Muscle of leg (tissue), 16 donors: ENCODE measurements at places on chromosomes 3 and 15. TPM values are rescaled to one million over a fixed set of nuclear protein-coding genes. Genes with fewer than 3 reads are reported as not detected.

Gene ZNF501
- 8.6 TPM for total RNA-seq

GRCh38 chr3:36408146-36408545 is 27.8 kb downstream of the STAC start:
- DNase-seq = no peak
- H3K4me3 ChIP-seq = no peak overlapping the region
- no peaks in the 10 kb centered on the region for H3K4me1 ChIP-seq

Gene ARHGEF26
- 13.3 TPM for total RNA-seq

DNA sequence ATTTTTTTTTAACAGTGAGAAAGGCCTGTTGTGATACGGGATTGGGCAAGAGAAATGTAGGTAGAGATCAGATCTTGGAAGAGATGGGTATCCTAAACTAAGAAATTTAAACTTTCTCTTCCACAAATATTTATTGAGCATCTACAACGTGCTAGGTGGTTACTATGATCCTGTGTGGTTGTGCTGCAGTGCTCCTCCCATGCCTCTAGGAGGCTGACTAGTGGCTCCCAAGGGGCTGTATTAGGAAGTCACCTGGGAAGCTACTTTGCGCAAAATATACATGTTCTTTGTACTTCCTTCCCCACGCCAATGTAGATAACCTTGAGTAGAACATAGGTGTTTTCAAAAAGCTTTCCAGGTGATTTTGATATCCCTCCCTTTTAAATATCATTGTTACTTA is 27.2 kb downstream of the USP3 start:
- H3K4me1 ChIP-seq = no peaks in the 10 kb centered on the region
- H3K4me3 ChIP-seq = no peak overlapping the region
- no peaks in the 10 kb centered on the region for H3K36me3 ChIP-seq
- no peaks in the 10 kb centered on the region for H3K27me3 ChIP-seq
- no peak overlapping the region for H3K27ac ChIP-seq
- no peak for DNase-seq

GRCh38 chr3:14175383-14176037 is 2.9 kb downstream of the XPC start:
- no peaks in the 10 kb centered on the region for H3K27me3 ChIP-seq
- no peak overlapping the region for H3K27ac ChIP-seq
- H3K4me3 ChIP-seq = no peak overlapping the region
- H3K4me1 ChIP-seq = peaks cover 9% of the 10 kb centered on the region
- DNase-seq = no peak

Gene CHRNB4
- total RNA-seq = 0.09 TPM

- no peak overlapping the region for H3K4me3 ChIP-seq
- DNase-seq = no peak
- no peak overlapping the region for H3K27ac ChIP-seq
Measured at GRCh38 chr3:190491533-190492054, 22.3 kb upstream of the IL1RAP start.

- no peaks in the 10 kb centered on the region for H3K36me3 ChIP-seq
- peak overlapping the region; percentile 89 for H3K27ac ChIP-seq
- peak; percentile 96 for DNase-seq
- H3K27me3 ChIP-seq = no peaks in the 10 kb centered on the region
- no peak overlapping the region for H3K4me3 ChIP-seq
- peaks cover 22% of the 10 kb centered on the region for H3K4me1 ChIP-seq
Measured at GRCh38 chr3:138774529-138775253, 60.0 kb downstream of the PIK3CB start.

Gene GOLGA6D
- total RNA-seq = 0.09 TPM

- DNase-seq = no peak
- no peaks in the 10 kb centered on the region for H3K27me3 ChIP-seq
- no peak overlapping the region for H3K4me3 ChIP-seq
- no peak overlapping the region for H3K27ac ChIP-seq
- no peaks in the 10 kb centered on the region for H3K36me3 ChIP-seq
- no peaks in the 10 kb centered on the region for H3K4me1 ChIP-seq
Measured at GRCh38 chr3:74121761-74122160, 492.7 kb downstream of the CNTN3 start.

DNA sequence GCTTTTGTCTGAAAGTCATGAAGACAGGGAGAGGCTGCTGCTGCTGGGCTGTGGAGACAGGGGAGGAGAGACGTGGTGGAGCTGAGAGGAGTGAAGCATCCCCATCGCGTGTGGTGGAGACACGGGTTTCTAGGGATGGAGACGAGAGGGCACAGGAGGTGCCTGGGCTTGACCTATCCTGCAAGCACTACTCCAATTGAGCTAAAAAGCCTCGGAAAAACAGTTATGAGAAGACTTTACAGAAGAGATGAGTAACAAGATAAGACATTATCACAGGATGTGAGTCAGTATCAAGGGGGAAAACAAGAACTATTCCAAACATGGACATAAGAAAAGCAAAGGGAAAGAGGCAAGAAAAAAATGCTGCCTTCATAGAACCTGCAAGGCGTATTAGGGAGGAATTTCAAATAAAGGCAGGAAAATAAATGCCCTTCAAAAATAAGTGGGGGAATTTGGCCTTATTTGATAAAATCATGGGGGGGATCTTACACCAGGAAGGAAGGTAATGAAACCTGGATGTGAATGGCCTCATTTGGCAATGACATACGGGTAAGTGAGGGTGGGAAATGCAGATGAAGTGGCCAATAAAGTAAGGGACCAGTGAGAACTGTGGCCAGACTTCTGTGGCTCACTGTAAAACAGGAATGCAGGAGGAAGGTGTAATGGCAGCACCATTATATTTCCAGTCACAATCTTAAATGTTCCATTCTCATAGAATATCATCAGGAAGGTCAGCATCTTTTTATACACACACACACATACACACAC is 97.9 kb downstream of the PLD1 start:
- H3K27me3 ChIP-seq = no peaks in the 10 kb centered on the region
- DNase-seq = no peak
- peaks cover 7% of the 10 kb centered on the region for H3K36me3 ChIP-seq
- no peak overlapping the region for H3K4me3 ChIP-seq

GRCh38 chr15:63052961-63053698 is 10.6 kb downstream of the TPM1 start:
- H3K4me1 ChIP-seq = peaks cover 44% of the 10 kb centered on the region
- no peak overlapping the region for H3K4me3 ChIP-seq
- peak overlapping the region; percentile 62 for H3K27ac ChIP-seq
- peaks cover 42% of the 10 kb centered on the region for H3K36me3 ChIP-seq
- DNase-seq = peak; percentile 71
- no peaks in the 10 kb centered on the region for H3K27me3 ChIP-seq

- no peak for DNase-seq
- H3K27me3 ChIP-seq = no peaks in the 10 kb centered on the region
- no peaks in the 10 kb centered on the region for H3K36me3 ChIP-seq
- H3K4me3 ChIP-seq = no peak overlapping the region
Measured at GRCh38 chr3:55605443-55606236, 118.5 kb upstream of the WNT5A start.

Gene DAZL
- total RNA-seq = not detected

- H3K27me3 ChIP-seq = no peaks in the 10 kb centered on the region
- H3K4me3 ChIP-seq = no peak overlapping the region
- no peak for DNase-seq
- no peaks in the 10 kb centered on the region for H3K4me1 ChIP-seq
Measured at GRCh38 chr15:92937901-92938300, 37.8 kb downstream of the CHD2 start.
